ENCODE measurements at places on chromosomes 3 and 15.

GRCh38 chr15:52790169-52790708 is at the start of gene ONECUT1:
Gene ONECUT1, minus strand, starts transcription at chr15:52790336. Its CDS starts 452 bp downstream, at chr15:52789884.
- DNase-seq = peak; percentile 26

DNA sequence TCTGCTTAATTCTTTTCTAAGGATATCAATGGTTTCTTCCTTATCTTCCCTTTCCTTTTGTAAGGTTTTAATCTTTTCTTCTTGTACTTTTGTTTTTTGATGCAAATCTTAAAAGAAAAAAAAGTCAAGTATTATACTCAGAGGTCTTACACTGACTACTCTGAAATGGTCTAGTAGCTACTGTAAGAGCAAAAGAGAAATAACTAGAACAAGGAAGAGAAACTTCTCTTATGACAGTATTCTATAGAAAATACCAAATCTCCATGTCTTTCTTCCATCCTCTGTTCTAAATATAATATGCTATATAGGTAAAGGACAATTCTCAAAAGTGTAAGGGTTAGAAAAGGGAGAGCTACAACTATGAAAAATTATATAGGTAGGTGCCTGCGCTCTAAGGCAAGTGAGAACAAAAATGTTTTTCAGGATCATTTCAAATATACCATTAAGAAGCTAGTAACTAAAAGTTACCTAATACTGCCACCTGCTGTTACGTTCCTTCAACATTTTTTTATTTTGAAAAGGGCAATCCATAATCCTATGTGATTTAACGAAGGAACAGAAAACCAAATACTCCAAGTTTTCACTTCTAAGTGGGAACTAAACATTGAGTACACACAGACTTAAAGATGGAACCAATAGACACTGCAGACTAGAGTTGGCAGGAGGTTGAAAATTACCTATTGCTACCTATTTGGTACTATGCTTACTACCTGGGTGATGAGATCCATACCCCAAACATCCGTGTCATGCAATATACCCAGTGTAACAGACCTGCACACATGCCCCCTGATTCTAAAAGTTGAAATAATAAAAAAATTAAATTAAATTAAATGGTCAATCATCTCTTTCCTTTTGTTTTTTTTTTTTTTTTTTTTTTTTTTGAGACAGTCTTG is 36.7 kb downstream of the CIP2A start:
- DNase-seq = peak; percentile 51

- DNase-seq = no peak
These were observed 44.1 kb upstream of the TFG start for GRCh38 chr3:100665230-100665629.

GRCh38 chr3:37397396-37397795 is 223.0 kb upstream of the LRRFIP2 start:
- DNase-seq = peak; percentile 2

- no peak for DNase-seq
These were observed 675 bp downstream of the RYR3 start for GRCh38 chr15:33311312-33311971.

- no peak for DNase-seq
These were observed 1271.3 kb downstream of the ROBO1 start for GRCh38 chr3:78496501-78496900.

GRCh38 chr3:154482507-154482906 is 52.5 kb upstream of the GPR149 start:
- no peak for DNase-seq

DNA sequence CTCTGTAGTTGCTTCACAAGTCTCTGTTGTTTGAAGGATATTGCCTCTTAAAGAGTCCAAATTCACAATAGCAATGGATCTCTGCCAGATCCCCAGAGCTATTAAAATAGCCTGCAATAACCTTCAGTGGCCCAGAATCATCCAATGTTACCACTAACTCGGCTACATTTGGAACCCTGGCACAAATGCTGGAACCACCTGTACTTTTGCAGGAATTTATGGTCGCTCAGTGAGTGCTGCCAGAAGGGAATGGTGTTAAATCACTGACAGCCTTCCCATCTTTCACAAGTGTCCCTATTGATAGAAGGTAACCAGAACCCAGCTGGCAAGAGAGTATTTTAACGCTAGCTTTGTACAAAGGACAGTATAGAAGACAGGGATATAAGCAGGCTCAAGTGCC is 298.8 kb upstream of the PLSCR5 start:
- peak; percentile 12 for DNase-seq

DNA sequence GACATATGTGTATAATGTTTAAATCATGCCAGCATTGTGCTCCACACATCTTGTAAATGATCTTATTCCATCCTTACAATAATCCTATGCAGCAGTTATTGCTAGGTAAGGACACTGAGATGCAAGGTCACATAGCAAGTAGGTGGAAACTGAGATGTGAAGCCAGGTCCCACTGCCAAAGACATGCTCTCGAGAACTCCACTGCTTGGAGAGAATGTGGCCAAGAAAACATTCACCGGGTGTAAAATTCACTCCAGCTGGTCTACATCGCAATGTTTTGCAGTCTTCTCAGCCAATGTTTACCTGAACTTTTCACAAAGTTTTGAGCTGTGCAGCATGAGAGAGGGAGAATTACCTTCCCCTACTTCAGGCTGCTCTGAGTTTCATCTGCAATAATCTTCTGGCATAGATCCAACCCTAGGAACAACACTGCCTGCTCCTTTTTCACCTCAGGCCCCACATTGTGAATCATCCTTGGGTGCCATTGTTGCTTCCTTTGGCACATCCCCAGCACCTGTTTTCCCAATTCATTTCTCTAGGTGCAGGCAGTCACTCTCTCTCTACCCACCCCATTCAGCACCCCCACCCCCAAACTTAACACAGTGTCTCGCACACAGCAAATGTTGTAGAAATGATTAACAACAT is 53.5 kb upstream of the PRTG start:
- no peak for DNase-seq

- DNase-seq = peak; percentile 76
These were observed 342.8 kb downstream of the ERC2 start for GRCh38 chr3:56125358-56126005.

- no peak for DNase-seq
These were observed 75.1 kb downstream of the CD200 start for GRCh38 chr3:112407888-112408702.

- peak; percentile 40 for DNase-seq
These were observed 21.3 kb upstream of the GADL1 start for GRCh38 chr3:30915782-30916181.

- DNase-seq = no peak
These were observed 98.5 kb downstream of the SST start for GRCh38 chr3:187571701-187572100.

DNA sequence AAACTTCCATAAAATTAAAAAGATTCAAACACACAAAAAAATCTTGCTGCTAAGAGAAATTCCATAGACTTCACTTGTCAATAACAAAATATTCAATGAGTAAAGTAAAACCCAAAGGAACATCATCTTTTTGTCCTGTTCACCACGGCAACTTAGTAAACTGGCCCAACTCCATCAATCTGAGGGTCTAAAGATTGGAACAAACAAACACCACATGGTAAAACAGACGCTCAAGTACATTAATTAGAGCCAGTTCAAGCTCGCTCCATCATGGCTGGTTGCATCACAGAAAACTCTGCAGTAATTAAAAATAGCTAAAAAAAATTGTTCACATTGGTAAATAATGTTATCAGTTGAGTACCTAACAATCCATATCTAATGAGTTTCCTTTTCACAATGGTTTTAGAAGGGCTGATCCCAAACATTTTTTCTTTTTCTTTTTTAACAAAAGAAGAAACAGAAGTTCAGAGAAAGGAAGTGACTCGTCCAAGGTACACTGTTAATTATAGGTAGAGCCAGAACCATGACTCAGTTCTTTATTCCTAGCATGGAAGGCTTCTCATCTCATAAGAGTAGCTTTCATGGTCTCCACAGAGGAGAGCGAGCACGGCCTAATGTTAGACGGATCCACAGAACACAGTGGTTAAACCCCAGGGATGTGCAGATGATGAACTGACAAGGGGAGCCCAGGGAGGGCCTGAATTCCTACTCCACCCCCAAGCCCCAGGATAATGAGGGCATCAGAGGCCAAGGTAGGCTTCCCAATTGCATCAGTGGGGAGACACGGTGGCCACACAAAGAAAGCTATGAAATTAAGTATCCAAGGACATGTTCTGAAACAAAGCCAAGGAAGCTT is 79.2 kb upstream of the ARHGEF3 start:
- DNase-seq = no peak

DNA sequence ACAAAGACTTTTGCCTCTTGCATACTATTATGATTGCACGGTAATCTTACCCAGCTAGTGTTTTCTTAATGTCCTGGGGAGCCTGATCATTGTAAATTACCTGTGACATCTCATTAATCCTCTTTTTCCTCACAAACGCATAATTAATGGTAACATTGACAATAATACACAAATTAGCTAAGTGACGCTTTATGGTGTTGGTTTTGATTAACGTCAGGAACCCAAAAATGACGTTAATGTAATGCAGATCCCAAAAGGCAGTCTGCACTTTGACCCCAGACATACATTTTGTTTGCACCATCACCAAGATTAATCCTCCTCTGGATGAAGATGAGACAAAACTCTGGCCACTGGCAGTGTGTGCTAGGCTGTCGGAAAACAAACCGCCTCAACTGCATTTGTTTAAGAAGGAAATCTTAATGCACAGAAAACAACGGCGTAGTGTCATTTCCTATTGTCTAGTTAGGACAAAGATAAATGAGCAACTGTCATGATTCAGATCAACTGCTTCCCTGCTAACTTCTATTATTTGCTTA is 83.9 kb upstream of the CDIN1 start:
- no peak for DNase-seq

- DNase-seq = peak; percentile 86
These were observed 37.6 kb upstream of the WNT5A start for GRCh38 chr3:55524565-55525244.

DNA sequence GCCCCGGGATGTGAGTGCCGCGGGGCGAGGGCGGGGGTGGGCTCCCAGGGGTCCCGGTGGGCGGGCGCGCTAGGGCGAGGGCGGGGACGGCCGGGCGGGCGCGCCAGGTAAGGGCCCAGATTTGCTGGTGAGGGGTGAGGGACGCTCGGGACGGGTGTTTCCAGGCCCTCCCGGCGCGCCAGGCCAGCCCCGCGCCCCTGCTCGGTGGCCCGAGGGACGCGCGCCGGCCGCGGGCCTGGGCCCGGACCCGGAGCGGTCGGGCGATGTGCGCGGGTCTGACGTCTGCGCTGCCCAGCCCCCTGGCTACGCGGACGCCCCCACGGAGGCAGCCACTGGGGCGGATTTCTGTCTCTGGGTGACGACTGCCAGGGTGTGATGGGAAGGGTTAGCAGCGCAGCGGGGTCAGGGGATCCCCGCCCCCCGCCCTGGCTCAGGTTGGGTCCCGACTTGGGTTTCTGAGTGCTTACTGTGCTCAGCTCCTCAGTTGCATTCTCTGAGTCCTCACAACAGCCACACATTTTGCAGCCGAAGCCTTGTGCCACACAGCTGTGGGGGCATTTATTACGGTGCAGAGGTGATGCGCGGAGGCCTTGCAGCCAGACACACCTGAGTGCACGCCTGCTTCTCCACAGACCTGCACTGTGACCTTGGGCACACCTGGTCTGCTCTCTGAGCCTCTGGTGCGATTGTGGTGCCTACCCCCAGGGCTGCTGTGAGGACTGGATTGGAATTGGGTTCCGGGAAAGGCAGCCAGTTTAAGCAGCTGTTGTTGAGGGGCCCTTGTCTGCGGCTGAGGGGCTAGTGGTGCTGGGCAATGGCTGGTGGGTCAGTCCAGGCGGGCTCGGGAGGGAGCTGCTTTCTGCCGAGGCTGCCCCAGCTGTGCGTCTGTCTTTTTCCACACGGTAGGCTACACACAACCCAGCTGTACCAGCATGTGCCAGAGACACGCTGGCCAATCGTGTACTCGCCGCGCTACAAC is 523 bp downstream of the HDAC11 start:
- DNase-seq = no peak

DNA sequence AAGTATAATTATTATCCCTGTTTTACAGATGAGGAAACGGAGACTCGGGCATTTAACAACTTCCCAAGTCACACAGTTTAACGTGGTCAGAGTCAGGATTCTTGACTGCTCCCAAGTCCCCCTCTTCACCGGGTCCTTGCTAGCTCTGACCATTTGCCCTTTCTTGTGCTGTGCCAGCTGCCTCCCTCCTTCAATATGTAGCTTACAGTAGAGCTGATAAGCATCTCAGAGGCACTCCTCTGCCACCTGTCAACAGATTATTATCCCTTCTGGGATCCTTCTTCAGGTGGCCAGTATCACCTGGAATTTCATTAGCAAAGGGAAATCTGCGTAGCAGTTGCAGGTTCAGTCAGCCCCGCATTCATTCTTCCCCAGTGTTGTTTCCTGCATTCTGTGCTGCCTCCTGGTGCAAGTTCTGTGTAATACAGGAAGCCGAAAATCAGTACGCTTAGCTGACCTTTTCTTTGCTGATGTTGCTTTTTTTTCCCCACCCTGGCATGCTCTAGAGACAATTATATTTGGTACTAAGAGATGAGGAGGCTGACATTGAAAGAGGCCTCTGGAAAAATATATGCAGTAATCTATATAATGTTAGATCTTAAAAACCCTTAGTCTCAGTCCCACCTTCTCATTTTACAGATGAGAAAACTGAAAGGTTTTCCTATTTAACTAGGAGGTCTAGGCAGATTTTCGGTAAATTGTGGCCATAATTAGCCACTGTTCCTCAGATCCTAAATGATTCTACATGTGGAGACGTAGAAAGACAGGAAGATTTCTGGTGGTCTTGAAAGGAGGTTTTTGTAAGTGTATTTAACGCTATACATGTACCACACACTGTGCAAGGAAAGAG is 24.8 kb downstream of the TMOD2 start:
- peak; percentile 44 for DNase-seq

DNA sequence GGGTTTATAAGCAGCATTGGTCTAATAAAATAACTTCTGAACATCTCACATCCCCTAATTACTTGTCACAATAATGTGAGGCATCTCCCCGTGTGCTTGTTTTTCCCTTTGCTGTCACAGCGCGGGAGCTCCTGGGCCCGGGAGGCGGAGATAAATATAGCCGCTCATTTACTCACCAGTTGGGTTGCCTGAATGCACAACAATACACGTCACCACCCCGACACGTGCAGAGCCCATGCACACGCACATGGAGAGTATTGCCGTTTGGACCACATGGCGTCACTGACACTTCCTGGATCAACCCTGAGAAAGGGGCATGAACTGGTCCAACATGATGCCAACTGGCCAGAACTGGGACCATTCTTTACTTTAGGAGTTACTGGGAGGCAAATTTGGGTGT is 76.2 kb downstream of the MRPL46 start:
- DNase-seq = no peak
